ENCODE measurements at places on chromosomes 3 and 15.
A peak's percentile ranks its signal among the peaks of the same experiment; 100 is the strongest.

- DNase-seq: peak; percentile 64
Observed at GRCh38 chr3:112136959-112137693, 4.1 kb upstream of the GCSAM start.

GRCh38 chr3:94822298-94822697 lies 759.4 kb downstream of the NSUN3 start:
- DNase-seq: no peak

DNA sequence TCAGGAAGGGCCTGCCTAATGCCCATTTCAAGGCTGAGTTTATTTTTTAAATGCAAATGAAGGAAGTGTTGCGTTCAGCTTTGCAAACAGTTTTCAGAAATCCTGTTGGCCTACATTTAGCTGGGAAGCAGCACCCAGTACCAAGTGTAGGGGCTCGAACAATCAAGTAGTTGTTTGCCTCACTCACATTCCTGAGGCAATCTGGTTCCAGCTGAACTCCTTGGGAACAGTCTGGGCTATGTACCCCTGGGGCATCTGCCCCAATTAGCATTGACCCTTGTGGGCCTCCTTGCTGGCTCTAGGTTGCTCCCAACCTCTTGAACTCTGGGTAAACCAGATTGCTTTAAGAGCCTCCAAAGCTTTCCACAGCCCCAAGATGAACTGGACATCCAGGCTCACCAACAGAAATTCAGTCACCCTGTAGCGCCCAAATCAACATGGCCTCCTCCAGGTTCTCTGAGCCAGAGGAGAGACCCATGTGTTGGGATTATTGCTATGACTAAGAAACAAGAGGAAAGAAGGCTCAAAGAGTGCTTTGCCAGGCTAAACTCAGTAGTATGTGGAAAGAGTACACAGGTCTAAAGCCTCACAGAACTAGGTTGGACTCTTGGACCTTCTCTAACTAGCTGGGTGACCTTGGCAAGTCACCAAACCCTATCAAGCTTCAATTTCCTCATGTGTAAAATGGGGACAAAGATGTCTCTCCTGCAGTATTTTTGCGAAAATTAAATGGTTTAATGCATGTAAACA lies 532.7 kb downstream of the SOX2 start:
- no peak for DNase-seq

GRCh38 chr3:60142009-60142408 lies 1092.2 kb upstream of the CFAP20DC start:
- DNase-seq: no peak
